Regular cardiac myocyte (primary cell): ENCODE measurements at places on chromosomes 11 and 22. TPM values are rescaled to one million over a fixed set of nuclear protein-coding genes. Genes with fewer than 3 reads are reported as not detected.

OR51A2 gene
- not detected in 2 replicates for total RNA-seq

TEX12 gene
- not detected in 2 replicates for total RNA-seq

TCN1 gene
- total RNA-seq: not detected in 2 replicates

ASCC2 gene
- total RNA-seq: 19.4 and 29.3 TPM in 2 replicates

TSGA10IP gene
- total RNA-seq: not detected in 2 replicates

P2RX3 gene
- total RNA-seq: not detected in 2 replicates

DNAJC24 gene
- total RNA-seq: 17.1 and 20.3 TPM in 2 replicates

MMP27 gene
- not detected in 2 replicates for total RNA-seq
